ENCODE measurements at places on chromosomes 2 and 18.

GRCh38 chr2:226515344-226516055, 284.1 kb downstream of the IRS1 start:
- no peak for DNase-seq

GRCh38 chr2:106270471-106270891, 76.4 kb upstream of the UXS1 start:
- no peak for DNase-seq

- DNase-seq: no peak
Measured at GRCh38 chr18:24924066-24924716, 427.8 kb downstream of the ZNF521 start.

DNA sequence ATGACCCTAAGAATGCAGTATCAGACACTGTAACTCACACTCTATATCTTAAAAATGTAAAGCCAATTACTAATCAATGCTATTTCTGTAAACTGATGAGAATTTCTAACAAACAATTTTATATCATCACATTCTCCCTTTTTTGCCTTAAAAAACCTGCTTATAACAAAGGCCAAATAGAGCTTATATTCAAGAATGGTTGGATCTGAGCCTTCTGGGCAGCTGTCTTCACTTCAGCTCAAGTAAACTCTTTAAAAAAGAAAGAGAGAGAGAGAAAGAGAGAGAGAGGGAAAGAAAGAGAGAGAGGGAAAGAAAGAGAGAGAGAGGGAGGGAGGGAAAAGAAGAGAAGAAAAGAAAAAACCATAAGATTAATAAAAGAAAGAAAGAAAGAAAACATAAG, 231.8 kb downstream of the KCNE4 start:
- DNase-seq: no peak

DNA sequence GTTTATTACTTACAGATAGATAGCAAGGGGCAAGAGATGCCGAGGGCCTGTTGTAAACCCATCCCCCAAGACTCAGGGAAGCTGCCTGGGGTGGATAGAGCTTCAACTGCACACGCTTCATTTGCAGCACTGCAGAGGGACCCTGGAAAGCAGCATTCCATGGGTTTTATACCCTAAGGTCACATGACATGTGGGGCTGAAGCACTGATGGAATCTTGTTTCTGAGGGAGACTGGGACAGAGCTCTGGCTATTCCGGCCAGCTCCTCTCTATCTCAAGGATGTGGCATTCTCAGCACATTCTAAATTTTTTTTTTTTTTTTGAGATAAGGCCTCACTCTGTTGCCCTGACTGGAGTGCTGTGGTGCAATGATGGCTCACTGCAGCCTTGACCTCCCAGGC, 300.1 kb downstream of the MYCN start:
- DNase-seq: no peak

- DNase-seq: no peak
Measured at GRCh38 chr2:30191819-30192271, 39.5 kb upstream of the LBH start.

DNA sequence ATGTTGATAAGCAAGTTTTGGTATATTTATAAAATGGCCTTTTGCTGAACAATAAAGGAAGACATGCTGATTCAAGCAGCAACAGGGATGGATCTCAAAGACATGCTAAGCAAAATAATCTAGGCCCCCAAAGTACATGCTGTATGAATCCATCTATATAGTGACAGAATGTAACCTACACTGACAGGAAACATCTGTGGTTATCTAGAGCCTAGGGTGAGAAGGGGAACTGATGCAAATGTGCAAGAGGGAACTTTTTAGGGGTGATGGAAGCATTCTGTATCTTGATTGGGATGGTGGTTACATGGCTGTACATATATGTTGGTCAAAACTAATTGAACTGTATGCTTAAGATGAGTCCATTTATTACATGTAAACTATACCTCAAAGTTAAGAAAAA, 24.2 kb downstream of the CNRIP1 start:
- DNase-seq: no peak

- no peak for DNase-seq
Measured at GRCh38 chr2:1492711-1493430, 79.6 kb downstream of the TPO start.

DNA sequence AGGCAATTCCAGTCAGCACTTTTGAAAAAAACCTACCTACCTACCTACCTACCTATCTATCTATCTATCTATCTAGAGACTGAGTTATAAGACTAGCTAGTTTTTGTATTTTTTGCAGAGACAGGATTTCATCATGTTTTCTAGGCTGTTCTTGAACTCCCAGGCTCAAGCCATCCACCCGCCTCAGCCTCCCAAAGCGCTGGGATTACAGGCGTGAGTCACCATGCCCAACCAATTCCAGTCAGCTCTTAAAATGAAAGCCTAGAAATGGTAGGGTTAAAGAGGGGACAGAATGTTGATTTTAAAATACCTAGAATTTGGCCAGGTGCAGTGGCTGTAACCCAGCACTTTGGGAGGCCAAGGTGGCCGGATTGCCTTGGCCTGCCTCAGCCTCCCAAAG, 19.1 kb downstream of the MSH2 start:
- no peak for DNase-seq

GRCh38 chr2:123035541-123035940, 989.5 kb upstream of the CNTNAP5 start:
- no peak for DNase-seq

DNA sequence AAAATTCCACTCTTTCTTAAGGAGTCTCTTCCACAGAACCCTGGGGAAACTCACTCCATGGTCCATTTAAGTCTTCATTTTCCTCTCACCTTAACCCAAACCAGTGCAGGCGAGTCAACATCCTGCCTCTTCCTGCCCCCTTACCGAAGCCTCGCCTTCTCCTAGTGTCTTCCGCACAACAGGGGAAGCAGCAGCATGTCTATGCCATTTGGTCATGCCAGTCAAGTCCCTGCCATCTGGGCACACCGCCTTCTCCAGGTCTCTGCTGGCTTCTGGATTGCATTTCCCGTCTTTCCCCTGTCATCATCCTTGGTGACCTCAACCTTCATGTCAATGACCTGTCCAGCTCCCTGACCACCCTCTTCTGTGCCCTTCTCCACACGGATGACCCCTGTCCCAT, 77.3 kb upstream of the FZD7 start:
- no peak for DNase-seq

DNA sequence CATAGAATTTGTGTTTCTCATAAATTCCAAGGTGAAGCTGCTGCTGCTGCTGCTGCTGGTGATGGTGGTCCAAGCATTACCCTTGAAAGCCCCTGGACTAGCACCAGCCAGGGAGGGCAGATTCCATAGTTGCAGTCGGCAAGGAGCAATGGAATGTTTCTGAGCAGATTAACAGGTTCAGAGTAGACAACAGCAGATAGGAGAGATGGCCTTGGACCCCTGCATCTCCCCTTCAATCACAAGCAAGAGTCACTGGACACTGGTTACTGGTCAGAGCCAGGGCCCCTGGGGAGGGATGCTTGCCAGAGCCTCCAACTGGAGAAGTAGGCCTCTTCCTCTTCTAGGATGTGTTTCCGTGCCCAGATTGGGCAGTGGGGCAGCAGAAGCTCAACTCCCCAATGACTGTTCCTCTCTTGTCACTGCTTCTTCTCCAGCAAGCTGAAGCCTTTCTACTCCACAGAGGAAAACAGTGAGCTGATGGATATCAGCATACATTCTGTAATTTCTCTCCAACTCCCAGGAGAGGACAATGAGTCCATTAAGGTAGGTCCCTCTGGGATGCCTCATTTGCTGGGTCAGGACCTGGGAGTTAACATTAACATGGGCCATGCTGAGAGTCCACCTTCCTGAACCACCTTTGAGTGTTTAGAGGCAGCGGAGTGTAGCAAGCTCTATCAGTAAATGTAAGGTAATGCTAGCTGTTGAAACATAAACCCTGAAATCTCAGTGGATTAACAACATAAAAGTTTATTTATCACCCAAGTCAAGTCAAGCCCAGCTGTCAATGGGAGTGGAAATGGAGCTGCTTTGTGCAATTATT, 35.3 kb downstream of the MROH2A start:
- DNase-seq: no peak

DNA sequence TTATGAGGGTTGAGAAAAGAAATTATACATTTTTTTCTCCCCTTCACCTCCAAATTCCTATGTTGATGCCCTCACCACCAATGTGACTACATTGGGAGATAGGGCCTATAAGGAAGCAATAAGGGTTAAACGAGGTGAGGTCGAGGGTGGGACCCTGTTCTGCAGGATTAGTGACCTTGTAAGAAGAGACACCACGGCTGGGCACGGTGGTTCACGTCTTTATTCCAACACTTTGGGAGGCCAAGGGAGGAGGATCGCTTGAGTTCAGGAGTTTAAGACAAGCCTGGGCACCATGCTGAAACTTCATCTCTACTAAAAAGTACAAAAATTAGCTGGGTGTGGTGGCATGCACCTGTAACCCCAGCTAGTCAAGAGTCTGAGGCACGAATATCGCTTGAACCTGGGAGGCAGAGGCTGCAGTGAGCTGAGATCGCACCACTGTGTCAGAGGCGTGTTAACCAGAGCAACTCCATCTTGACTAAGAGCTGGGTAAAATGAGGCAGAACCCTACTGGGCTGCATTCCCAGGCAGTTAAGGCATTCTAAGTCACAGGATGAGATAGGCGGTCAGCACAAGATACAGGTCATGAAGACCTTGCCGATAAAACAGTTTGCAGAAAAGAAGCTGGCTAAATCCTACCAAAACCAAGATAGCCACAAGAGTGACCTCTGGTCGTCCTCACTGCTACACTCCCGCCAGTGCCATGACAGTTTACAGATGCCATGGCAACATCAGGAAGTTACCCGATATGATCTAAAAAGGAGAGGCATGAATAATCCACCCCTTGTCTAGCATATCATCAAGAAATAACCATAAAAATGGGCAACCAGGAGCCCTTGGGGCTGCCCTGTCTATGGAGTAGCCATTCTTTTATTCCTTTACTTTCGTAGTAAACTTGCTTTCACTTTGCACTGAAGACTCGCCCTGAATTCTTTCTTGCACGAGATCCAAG, 77.0 kb downstream of the NCAPH start:
- DNase-seq: no peak

GRCh38 chr2:199278099-199278498, 179.6 kb downstream of the SATB2 start:
- no peak for DNase-seq

All from activated CD8-positive, alpha-beta memory T cell treated with anti-CD3 and anti-CD28 coated beads for 4 hours (primary cell).